ENCODE measurements at places on chromosomes 13 and 19. TPM values are rescaled to one million over a fixed set of nuclear protein-coding genes. Genes with fewer than 3 reads are reported as not detected.

DCLK1 gene
- 2.9 TPM for polyA plus RNA-seq

ZNF177 gene
- polyA plus RNA-seq = 1.0 TPM

ARHGEF18 gene
- polyA plus RNA-seq = 7.8 TPM

RFPL4AL1 gene
- not detected for polyA plus RNA-seq

ERFL gene
- not detected for polyA plus RNA-seq

CPB2 gene
- polyA plus RNA-seq = not detected

RFPL4A gene
- not detected for polyA plus RNA-seq

APOC4 gene
- not detected for polyA plus RNA-seq

SRRM5 gene
- polyA plus RNA-seq = 0.06 TPM

ZNF723 gene
- polyA plus RNA-seq = not detected

Measured in fibroblast of lung (primary cell).